Naive thymus-derived CD4-positive, alpha-beta T cell (primary cell): ENCODE measurements at places on chromosomes 5 and 9. TPM values are rescaled to one million over a fixed set of nuclear protein-coding genes. Genes with fewer than 3 reads are reported as not detected.
A peak's percentile ranks its signal among the peaks of the same experiment; 100 is the strongest.

The TICAM2 gene
- total RNA-seq = 1.8 TPM

The NTNG2 gene
- total RNA-seq = 6.0 and 6.7 TPM in 2 replicates

The PARP8 gene
- total RNA-seq = 129 TPM

The ELP1 gene
- total RNA-seq = 21.7 TPM

The HRCT1 gene
- total RNA-seq = not detected

DNA sequence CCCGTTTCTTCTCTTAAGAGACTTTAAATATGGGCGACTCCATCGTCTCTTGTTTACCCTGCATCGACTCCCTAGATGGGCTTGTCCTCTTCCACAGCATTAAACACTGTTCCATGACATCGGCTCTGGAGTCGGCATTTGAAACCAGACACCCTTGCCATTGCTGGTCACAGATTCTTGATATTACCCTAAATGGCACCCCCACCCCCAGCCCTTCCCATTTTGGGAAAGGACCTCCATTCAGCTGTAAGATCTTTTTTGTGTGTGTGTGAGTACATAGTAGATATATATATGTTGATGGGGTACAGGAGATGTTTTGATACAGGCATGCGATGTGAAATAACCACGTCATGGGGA is 51.1 kb upstream of the SH3PXD2B start:
- DNase-seq = no peak
- H3K4me3 ChIP-seq = no peak overlapping the region
- no peak overlapping the region for H3K27ac ChIP-seq
- no peaks in the 10 kb centered on the region for H3K4me1 ChIP-seq
- no peaks in the 10 kb centered on the region for H3K36me3 ChIP-seq

- DNase-seq = no peak
- H3K27me3 ChIP-seq = no peaks in the 10 kb centered on the region
- H3K4me3 ChIP-seq = no peak overlapping the region
- no peaks in the 10 kb centered on the region for H3K36me3 ChIP-seq
These were observed 40.0 kb downstream of the PAPPA start for GRCh38 chr9:116193636-116194035.

- H3K4me1 ChIP-seq = no peaks in the 10 kb centered on the region
- no peak for DNase-seq
- H3K36me3 ChIP-seq = no peaks in the 10 kb centered on the region
- H3K4me3 ChIP-seq = no peak overlapping the region
- H3K27me3 ChIP-seq = no peaks in the 10 kb centered on the region
- H3K27ac ChIP-seq = no peak overlapping the region
These were observed 624.1 kb downstream of the ISL1 start for GRCh38 chr5:52007230-52007858.

DNA sequence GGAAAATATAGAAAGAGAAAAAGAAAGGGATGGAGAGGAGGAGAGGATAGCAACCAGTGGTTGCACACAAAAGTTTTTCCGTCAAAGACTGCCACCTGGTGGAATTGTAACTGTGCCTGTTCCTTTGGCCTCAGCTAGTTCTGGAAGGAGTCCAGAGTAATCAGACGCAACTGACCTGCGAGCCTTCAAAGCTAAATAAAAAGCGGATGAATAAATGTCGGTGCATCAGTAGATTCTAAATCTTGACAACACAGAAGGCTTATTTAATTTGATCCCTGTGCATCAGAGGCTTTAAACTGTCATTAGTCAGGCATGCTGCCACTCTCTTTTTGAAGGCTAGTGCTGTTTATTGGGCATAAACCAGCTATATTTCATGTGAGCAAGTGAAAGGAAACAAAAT is 132.9 kb upstream of the ACO1 start:
- no peaks in the 10 kb centered on the region for H3K4me1 ChIP-seq
- no peak overlapping the region for H3K27ac ChIP-seq
- no peaks in the 10 kb centered on the region for H3K27me3 ChIP-seq
- no peak overlapping the region for H3K4me3 ChIP-seq
- no peak for DNase-seq

- peaks cover 18% of the 10 kb centered on the region for H3K4me1 ChIP-seq
- no peak overlapping the region for H3K4me3 ChIP-seq
- no peaks in the 10 kb centered on the region for H3K27me3 ChIP-seq
- H3K27ac ChIP-seq = no peak overlapping the region
These were observed 97.5 kb upstream of the SSBP2 start for GRCh38 chr5:81848362-81848880.

- no peaks in the 10 kb centered on the region for H3K36me3 ChIP-seq
- no peak for DNase-seq
- H3K27me3 ChIP-seq = no peaks in the 10 kb centered on the region
- H3K4me3 ChIP-seq = no peak overlapping the region
These were observed 282.6 kb downstream of the BRINP1 start for GRCh38 chr9:119086590-119086989.

DNA sequence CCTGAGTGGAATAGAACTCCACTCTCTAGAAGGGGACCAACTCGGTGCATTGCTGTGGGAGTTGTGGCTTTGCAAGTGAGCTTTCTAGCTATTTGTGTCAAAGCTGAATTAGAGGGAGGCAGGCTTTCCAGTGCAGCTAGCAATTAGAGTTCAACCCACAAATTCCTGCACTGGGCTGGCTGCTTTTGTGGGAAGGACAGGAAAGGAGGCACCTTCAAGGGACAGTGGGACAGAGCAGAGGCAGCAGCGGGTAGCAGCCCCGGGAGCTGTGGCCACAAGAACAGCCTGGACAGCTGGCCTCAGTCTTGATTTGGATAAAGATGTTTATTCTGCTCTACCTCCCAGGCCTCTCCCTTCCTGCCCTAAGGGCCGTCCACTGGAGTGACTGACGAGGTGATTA is 83.7 kb upstream of the SLIT3 start:
- H3K27ac ChIP-seq = no peak overlapping the region
- no peaks in the 10 kb centered on the region for H3K36me3 ChIP-seq
- no peak overlapping the region for H3K4me3 ChIP-seq
- no peak for DNase-seq

- H3K36me3 ChIP-seq = no peaks in the 10 kb centered on the region
- no peak overlapping the region for H3K4me3 ChIP-seq
- H3K4me1 ChIP-seq = no peaks in the 10 kb centered on the region
- no peak for DNase-seq
- no peak overlapping the region for H3K27ac ChIP-seq
These were observed 244.7 kb downstream of the BNC2 start for GRCh38 chr9:16625811-16626210.

- no peaks in the 10 kb centered on the region for H3K36me3 ChIP-seq
- peak overlapping the region; percentile 37 for H3K27ac ChIP-seq
- peaks cover 6% of the 10 kb centered on the region for H3K4me1 ChIP-seq
These were observed 14.4 kb upstream of the ZNF131 start for GRCh38 chr5:43106290-43106638.

GRCh38 chr9:79592726-79593493 is 21.1 kb downstream of the TLE4 start:
- no peak overlapping the region for H3K27ac ChIP-seq
- no peak overlapping the region for H3K4me3 ChIP-seq
- DNase-seq = peak; percentile 56
- peaks cover 20% of the 10 kb centered on the region for H3K4me1 ChIP-seq
- H3K36me3 ChIP-seq = no peaks in the 10 kb centered on the region

- H3K36me3 ChIP-seq = no peaks in the 10 kb centered on the region
- no peak overlapping the region for H3K4me3 ChIP-seq
- H3K4me1 ChIP-seq = no peaks in the 10 kb centered on the region
- H3K27me3 ChIP-seq = no peaks in the 10 kb centered on the region
- no peak overlapping the region for H3K27ac ChIP-seq
- DNase-seq = no peak
These were observed 208.1 kb downstream of the SNX18 start for GRCh38 chr5:54725391-54726280.

GRCh38 chr5:65203746-65204145 is 278.0 kb downstream of the ADAMTS6 start:
- no peak overlapping the region for H3K27ac ChIP-seq
- no peak overlapping the region for H3K4me3 ChIP-seq
- H3K36me3 ChIP-seq = no peaks in the 10 kb centered on the region
- no peak for DNase-seq
- H3K4me1 ChIP-seq = no peaks in the 10 kb centered on the region

DNA sequence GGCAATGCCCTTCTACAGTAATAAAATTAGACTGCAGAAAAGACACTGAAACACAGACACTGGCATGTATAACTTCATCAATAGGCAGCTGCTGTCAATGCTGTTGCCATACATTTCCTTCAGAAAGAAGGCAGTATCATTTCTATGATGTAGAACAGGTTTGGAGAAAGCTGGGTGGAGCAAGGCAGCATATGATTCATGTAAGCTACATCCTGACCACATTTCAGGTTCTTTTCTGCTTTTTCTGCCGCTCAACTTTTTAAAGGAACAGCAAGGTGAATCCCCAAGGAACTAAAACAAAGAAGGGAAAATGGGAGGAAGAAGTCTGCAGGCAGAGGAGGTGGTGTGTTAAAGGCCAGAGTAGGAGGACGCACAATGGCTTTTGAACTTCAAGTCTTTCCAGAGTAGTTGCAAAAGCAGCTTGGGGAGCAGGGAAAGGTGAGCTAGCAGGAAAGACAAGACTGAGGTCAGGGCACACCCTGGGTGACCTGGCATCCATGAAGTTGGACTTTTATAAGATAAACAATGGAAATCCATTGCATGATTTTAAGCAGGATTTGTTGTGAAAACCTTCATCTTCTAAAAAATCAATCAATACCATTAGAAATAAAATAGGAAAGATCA is 142.1 kb downstream of the MED10 start:
- H3K36me3 ChIP-seq = no peaks in the 10 kb centered on the region
- no peak overlapping the region for H3K4me3 ChIP-seq
- no peaks in the 10 kb centered on the region for H3K4me1 ChIP-seq
- H3K27me3 ChIP-seq = no peaks in the 10 kb centered on the region
- no peak for DNase-seq
- no peak overlapping the region for H3K27ac ChIP-seq

DNA sequence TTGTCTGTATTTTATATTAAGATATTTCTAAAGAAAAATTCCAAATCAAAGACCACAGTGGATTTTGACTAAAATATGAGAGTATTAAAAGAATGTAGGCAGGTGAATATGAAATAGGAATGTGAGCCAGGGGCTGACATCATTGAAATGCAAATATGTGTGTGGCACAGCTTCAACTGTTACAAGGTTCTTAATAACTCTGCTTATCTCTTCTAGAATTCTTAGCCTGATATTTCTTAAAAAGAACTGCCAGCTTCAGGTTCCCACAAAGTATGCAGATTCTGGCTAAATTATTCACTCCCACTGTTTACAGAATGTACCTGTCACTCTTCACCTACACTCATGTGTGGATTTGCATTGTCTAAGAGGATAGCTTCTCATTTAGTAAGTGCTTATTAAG is 274.4 kb downstream of the DIRAS2 start:
- DNase-seq = no peak
- H3K27me3 ChIP-seq = peaks cover 3% of the 10 kb centered on the region
- no peaks in the 10 kb centered on the region for H3K36me3 ChIP-seq
- H3K27ac ChIP-seq = no peak overlapping the region

GRCh38 chr9:89877051-89878002 is 272.5 kb downstream of the GADD45G start:
- no peak overlapping the region for H3K27ac ChIP-seq
- H3K27me3 ChIP-seq = no peaks in the 10 kb centered on the region
- no peaks in the 10 kb centered on the region for H3K4me1 ChIP-seq

- no peak overlapping the region for H3K4me3 ChIP-seq
- H3K27me3 ChIP-seq = peaks cover 8% of the 10 kb centered on the region
- H3K36me3 ChIP-seq = no peaks in the 10 kb centered on the region
- H3K27ac ChIP-seq = no peak overlapping the region
These were observed 29.5 kb upstream of the NFIB start for GRCh38 chr9:14343261-14344031.
